Breast epithelium (tissue), 4 donors: ENCODE measurements at places on chromosomes 5 and 9.

DNA sequence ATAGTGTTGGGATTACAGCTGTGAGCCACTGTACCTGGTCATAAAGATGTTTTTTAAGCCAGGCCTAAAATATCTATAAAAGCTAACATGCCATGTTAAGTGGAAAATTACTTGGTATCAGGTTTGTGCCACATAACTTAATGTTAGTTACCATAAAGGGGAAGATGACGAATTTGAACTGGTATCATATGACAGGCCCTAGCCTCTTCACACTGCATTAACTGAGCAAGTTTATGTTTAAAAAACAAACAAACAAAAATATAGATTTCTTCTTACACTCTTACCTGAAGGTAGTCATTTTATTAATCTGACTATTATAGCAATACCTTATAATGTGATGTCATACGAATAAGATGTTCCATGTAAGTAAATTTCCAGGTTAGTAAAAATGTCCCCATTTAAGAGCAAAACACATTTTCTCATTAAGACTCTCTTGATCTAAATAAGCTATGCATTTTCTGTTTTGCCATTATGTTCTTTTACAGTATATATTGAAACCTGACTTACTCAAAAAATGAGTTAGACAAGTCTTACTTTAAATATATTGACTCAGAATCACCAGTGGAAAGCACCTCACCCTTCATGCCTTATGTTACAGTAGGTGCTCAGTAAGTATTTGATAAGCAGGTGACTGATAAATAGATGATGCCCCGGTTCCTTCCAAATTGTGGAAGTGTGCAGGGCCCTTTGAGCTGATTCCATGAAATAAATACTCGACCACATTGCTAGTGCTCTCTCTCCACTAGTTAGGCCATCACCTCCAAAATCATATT is 125.4 kb downstream of the CDC42SE2 start:
- no peak for DNase-seq

DNA sequence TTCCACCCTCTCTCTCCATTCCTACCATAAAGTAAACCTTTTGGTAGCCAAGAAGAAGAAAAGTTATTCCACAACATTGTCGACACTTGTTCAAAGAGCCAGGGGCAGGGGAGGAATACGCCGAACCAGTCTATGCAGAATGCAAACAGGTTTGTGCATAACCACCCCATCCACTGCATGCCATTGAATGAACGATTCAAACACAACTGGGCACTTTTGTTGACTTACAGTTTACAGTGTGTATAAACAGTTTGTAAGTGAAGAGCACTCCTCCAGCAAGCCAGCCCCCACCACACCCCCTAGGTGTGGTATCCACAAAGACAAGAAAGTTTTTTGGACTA is 6.8 kb upstream of the S1PR3 start:
- no peak for DNase-seq

- no peak for DNase-seq
Observed at GRCh38 chr5:74430631-74431289, 209.8 kb downstream of the ENC1 start.

DNA sequence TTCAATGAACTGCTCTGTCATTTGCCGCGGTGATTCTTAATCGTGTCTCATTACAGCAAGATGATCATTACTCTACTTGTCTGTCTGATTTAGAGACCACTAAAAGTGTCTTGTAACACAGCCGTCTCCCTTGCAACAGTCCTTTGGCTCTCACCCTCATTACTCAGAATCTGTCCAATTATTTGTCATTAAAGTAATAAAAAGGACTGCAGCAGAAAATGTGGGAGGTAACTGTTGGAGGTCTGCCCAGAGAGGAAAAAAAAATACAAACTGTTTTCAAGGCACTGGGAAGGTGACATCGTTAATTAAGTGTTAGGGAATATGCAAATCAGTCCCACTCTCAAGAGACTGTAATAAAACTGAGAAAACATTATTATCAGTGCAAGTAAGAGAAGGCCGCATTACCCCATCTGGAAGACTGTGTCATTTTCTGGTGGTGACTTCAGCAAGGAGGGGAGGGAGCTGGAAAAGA is 281.0 kb downstream of the RASEF start:
- DNase-seq, result no peak

DNA sequence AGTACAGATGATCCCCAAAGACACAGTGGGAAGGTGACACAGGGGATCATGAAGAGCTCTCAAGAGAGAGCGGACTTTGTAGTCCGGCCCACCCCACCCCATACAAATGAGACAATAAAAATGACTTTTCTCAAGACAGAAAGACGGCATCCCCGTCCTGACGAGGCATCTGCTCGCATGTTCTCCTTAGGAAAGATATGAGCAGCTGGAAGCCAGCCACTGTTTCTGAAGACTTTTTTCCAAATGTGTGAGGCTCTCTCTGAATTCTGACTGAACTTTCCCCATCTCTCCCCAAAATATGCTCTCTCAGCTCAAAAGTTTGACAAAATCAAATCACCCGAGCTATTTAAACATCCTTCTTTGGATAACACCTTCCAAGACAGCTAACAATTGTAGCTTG is 105.2 kb downstream of the RFK start:
- no peak for DNase-seq

DNA sequence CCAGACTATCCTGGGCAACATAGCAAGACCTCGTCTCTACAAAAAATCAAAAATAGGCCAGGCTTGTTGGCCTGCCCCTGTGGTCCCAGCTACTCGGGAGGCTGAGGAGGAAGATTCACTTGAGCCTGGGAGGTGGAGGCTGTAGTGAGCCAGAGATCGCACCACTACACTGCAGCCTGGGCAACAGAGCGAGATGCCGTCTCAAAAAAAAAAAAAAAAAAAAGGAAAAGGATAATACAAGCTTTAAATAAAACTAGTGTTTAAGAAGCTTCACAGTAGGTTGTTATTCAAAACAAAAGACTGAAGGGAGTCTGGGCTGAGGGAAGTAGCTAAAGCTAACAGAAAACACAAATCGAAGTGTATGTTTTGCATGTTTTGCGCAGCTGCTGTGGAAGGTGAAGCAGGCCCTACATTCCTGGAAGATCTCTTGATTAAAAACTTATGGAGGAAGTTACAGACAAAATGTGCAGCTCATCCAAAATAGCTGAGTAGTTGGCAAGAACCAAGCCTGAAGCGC is 581 bp upstream of the C9orf40 start:
- DNase-seq, result no peak

GRCh38 chr5:40717281-40717680 is 37.6 kb downstream of the PTGER4 start:
- DNase-seq, result no peak

DNA sequence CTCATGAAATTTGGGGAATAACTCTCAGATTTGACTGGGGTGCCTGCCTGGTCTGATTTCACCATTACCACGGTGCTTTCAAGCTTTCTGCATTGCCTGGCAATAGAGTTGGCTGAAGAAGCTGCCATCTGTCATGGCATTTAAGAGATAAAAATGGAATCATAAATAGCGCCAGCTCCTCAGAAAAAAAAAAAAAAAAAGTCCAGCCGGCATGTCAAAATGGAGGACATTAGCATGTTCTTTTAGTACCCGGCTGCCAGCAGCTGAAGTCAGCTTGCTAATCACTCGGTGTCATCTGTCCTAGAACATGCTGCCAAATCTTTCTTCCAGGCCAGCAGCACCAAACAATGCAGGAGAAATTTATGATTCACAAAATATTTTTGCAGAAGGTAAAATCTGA is 57.7 kb upstream of the CER1 start:
- DNase-seq, result no peak

DNA sequence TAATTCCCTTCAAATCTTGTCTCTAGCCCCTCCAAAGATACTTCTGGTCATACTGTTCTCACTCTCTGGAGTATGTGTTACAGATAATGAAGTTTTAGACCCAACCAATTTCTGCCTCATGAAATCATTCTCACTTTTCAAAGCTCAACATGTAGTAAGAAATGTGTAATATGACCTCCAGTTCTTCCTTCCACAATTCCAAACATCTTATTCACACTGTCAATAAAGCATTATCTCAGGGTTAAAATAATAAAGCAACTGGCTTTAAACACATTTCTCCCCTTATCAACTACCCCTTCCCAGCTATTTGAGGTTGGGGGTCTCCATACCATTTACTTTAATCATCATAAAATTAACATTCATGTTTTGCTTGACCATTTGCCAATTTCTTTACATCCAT is 654.1 kb downstream of the RAB3C start:
- DNase-seq, result no peak
